ENCODE measurements at places on chromosomes 4 and X.

GRCh38 chr4:15898902-15899301, 39.6 kb downstream of the FGFBP1 start:
- no peak for DNase-seq

DNA sequence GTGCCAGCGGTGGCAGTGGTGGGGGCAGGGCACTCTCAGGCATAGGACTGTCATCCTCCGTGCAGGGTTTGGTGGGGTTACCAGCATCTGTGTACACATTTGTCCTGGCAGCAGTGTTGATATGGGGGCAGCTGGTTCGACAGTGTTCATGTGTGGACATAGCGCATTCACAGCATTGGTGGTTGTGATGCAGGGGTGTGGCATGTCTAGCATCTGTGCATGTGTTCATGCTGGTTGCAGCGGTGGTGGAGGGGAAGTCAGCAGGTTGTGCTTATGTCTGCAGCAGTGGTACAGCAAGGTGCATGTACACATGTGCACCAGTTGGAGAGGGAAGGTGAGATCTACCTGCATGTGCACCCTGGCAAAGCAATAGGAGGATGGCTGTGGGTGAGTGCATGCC, 75.3 kb upstream of the ZXDB start:
- DNase-seq, result no peak

GRCh38 chrX:143642426-143642825, 6.5 kb upstream of the SLITRK4 start:
- no peak for DNase-seq

DNA sequence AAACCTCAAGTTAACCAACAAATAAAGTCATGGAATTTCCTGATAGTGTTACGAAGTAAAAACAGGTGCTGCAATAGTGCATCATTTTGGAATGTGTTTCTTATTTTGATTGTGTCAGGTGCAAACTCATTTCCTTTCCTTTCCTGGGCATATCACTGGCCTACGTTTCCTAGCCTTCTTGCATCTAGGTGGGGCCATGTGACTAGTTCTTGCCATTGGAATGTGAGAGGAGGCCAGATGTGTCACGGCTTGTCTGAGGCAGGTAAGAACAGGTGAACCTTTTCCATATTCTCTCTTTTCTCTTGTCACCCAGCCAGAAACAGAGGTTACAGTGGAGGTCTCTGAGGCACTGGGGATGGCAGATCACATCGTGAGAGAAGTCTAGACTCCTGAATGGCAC, 868.0 kb downstream of the RPA4 start:
- no peak for DNase-seq

- no peak for DNase-seq
These were observed 58.3 kb upstream of the RAP1GDS1 start for GRCh38 chr4:98202907-98203306.

- DNase-seq, result no peak
These were observed 6.2 kb downstream of the NR0B1 start for GRCh38 chrX:30302956-30303355.

DNA sequence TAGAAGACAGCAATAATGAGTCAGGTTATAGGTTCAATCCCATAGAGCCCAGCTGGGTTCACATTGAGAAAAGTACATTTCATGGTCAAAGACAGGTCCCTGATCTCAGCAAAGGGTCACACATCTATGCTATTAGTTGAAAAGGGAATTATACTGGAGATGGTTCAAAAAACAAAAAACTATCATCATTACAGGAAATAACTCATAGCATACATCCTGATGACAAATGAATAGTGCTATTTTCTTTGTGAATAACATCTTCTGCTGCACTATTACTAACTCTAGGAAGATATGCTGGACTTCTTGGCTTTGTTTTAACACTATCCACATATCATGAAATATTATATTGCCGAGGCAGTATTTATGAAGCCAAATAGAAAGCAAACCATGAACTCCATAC, 202.5 kb upstream of the MAB21L2 start:
- DNase-seq, result no peak

GRCh38 chrX:46125111-46125510, 420.1 kb downstream of the ZNF674 start:
- DNase-seq, result no peak

DNA sequence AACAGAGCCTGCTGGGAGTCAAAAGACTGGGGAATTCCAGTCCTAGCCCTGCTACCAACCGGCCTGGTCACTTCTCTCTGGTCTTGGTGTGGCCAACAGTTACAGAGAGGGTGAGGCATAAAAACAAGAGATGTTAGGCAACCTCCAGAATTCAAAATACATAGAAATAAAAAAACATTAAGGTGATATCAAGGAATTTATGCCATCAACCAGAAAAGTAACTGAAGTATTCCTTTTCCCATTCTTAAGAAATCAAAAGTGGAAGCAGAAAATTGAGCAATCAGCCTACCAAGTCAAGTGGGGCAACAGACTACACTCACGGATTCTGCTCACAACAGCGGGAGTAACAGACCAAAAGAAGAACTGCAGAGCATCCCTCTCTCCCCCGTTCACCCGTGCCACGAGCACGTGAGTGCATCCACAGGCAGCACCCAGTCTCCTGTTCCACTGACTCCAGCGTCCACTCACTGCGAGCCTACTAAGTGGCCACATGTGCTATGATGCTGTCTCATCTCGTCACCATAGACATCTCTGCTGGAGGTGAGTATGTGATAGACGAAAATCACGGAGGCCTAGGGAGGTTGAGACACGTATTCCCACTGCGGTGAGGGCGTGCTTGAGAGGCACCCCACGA, 29.3 kb downstream of the AFAP1 start:
- no peak for DNase-seq

DNA sequence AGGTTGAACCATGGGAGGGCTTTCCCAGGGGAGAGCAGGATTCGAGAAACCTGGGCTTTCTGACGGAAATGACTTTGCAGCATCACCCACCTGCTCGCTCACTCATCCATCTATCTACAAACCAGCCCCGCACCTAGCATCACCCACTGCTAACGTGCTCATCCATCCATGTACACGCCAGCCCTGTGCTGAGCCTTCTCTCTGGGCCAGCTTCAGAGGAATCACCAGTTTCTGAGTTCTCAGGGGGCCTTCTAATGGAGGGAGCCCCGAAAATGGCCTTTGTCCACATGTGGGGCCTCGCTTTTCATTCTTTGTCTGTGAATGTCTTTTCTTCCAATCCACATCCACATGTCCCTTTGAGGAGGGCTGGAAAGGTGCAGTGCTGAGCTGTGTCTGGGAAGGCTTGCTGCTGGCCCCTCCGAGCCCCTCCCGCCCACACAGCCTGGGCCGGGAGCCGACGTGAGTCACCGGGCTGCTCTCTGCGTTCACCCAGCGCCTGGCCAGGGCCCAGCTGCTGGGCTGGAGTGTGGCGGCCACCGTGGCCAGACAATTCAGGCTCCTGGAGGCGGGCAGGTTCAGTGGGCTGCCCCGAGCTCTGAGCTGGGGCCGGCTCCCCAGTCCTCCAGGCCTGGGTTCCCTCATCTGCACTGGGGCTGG, 14.7 kb downstream of the SORCS2 start:
- DNase-seq, result no peak

GRCh38 chrX:38138900-38139299, 81.8 kb downstream of the SRPX start:
- no peak for DNase-seq

- DNase-seq, result no peak
These were observed 20.5 kb downstream of the SEPTIN6 start for GRCh38 chrX:119672426-119672825.

DNA sequence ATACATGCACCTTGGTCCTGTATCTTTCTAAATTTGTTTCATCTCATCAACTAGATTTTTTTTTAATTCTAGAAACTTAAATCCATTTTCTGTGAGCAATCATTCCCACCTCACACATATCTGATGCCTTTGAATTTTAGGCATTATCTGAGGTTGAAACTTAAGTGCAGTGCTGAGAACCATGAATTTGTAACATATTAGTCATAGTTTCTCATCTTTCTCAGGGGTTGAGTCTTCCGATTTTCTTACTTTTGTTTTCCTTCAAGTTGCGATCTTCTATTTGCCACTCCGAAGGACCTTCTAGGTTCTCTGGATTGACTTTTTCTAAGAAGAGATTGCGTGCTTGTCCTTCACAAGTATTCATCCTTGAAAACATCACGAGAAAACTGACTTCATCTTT, 3.7 kb upstream of the NR0B1 start:
- no peak for DNase-seq

GRCh38 chrX:71140440-71140839, 4.2 kb upstream of the NLGN3 start:
- no peak for DNase-seq

DNA sequence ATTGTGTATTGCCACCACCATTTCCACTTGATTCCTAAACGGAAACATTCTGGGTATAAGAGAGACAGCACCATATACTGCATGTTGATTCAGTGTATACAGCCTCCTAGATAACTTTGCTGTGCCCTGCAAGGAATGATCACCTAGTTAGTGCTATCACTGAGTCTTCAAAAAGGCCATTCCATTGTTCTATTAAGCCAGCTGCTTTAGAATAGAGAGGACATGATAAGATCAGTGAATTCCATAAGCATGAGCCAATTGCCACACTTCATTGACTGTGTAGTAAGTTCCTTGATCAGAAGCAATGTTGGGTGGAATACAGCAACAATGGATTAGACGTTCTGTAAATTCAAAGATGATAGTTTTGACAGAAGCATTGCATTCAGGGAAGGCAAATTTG, 1047.3 kb downstream of the PCDH18 start:
- DNase-seq, result no peak

DNA sequence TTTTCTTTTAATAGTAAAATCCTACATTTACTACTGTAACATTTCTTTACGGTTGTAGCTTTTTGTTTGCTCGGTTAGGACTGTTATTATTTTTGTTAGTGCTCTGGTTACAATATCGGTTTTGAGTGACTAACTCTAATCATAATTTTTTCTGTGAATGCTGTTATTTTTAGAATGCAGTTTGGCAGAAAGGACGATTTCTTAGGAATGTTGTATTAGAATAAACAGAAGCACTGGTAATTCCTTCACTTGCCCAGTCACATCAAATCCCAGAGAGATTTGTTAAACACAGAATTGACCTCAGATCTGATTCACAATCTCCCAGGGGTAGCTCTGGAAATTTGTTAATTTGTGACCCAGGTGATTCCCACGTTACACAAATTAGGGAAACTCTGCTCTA, 21.7 kb downstream of the DDIT4L start:
- DNase-seq, result no peak

GRCh38 chrX:148310426-148311165, 189.8 kb upstream of the AFF2 start:
- DNase-seq, result no peak

GRCh38 chr4:156146571-156146970, 192.9 kb upstream of the CTSO start:
- DNase-seq, result no peak

DNA sequence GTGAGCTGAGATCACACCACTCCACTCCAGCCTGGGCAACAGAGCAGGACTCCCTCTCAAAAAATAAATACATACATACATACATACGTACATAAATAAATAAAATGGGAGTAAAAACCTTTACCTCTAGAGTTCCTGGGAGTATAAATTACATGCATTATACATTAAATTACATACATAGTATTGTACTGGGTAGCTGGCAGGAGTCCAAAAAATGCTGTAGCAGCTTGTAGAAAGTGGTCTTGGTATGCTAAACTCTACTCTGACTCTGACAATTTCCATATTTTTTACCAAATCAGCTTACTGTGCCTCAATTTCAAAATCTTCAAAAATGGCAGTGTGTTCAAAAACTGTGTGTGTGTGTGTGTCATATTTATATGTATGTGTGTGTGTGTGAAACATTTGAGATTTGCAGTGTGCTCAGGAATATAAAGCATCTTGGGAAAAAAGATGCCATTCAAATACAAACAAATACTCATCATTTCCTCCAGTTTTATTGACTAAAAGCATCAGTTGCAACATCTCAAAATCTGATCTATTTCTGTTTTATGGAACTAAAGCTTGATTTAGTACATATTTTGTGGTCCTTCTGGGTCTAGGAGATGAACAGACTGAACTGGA, 171.7 kb downstream of the SHROOM3 start:
- no peak for DNase-seq

- DNase-seq, result no peak
These were observed 16.5 kb upstream of the PIM2 start for GRCh38 chrX:48935301-48935670.

- no peak for DNase-seq
These were observed 363.3 kb downstream of the PCDH7 start for GRCh38 chr4:31083456-31083855.

GRCh38 chrX:103530545-103530944, 11.3 kb upstream of the RAB40A start:
- DNase-seq, result no peak

- DNase-seq, result no peak
These were observed 37.1 kb upstream of the IRAK1 start for GRCh38 chrX:154056770-154057241.

GRCh38 chrX:156000361-156000926, 2.9 kb downstream of the IL9R start:
- DNase-seq, result no peak

DNA sequence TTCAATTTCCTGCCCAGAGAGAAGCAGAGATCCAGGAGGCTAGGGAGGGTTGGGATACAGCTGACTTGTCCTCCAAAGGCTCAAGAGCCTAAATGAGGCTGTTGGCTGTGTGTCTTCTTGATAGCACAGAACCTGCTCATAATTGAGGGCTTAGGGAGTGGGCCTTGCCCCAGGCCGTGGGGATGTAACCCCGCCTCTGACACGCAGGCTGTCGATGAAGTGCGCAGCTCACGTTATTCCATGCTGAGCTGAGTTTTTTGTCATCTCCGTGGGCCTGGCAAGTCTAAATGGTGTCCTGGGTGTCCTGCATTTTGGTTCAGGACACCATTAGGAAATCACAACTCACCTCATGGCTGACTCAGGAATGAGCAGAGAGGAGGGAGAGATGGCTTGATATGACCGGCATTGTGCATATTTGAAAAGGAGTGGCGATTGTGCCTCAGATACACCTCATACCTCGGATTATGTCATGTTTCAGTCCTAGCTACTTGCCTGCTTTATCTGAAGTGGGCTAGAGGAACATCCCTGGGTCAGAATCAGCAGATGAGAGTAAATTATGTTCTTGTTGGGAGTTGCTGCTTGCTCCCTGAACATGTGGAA, 43.7 kb downstream of the FHDC1 start:
- DNase-seq, result no peak

DNA sequence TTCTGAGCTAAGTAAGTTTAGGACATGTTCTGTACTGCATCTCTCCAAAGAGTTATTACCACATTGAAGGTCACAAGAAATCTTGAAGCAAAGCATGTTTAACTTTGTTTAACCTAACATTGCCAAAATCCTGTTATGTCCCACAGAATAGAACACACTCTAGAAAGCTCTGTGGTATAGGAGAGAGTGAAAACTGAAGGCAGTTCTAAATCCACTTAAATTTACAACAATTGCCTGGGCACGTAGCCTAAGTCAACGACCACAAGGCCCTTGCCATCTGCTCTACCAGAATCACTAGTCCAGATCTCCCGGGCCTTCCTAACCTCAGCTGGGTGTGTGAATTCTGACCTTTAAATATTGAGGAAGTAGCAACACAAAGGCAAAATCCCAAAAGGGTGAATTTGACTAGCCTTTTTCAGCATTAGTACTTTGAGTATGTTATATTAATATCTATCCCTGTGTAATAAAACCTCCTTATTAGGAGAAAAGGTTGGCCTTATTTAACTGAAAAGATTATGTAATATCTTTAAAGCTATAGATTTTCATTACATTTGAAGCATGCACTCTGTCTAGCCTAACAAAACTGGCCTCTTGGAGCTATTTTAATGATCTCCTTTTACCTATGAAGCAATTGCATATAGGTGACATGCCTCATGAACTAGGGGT, 4.5 kb upstream of the MAML3 start:
- DNase-seq, result no peak

- no peak for DNase-seq
These were observed 17.4 kb upstream of the UGT2B7 start for GRCh38 chr4:69078852-69079251.

- no peak for DNase-seq
These were observed 31.6 kb downstream of the SLC10A7 start for GRCh38 chr4:146490106-146490505.

Measured in omental fat pad (tissue), 4 donors.